ENCODE measurements at places on chromosomes 7 and 10.
A peak's percentile ranks its signal among the peaks of the same experiment; 100 is the strongest.

GRCh38 chr7:23350466-23350865 is 51.3 kb downstream of the MALSU1 start:
- DNase-seq: no peak

- DNase-seq: no peak
Measured at GRCh38 chr7:137718355-137718754, 128.4 kb downstream of the DGKI start.

- no peak for DNase-seq
Measured at GRCh38 chr7:141234335-141235105, 160.7 kb downstream of the TMEM178B start.

- no peak for DNase-seq
Measured at GRCh38 chr7:107920048-107920772, 29.2 kb downstream of the DLD start.

DNA sequence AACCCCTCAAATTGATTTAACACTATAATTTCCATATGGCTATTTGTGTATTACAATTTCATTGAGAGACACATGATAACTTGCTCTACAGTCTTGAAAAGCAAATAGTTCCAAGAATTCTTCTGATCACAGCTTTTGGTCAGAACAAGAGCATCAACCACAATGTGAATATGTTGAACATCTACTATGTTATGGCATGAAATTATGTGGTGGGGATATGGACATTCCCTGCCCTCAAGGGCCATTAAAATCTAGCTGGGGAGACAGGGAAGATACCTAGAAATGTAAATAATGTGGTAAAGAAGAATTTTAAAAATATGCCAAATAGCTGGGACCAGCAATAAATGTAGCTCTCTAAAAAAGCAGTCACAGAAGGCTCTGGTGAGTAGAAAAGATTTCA is 262.2 kb downstream of the FZD1 start:
- DNase-seq: no peak

- DNase-seq: no peak
Measured at GRCh38 chr10:60384708-60385398, 4.8 kb downstream of the ANK3 start.

- no peak for DNase-seq
Measured at GRCh38 chr7:13093160-13093559, 405.7 kb downstream of the ARL4A start.

DNA sequence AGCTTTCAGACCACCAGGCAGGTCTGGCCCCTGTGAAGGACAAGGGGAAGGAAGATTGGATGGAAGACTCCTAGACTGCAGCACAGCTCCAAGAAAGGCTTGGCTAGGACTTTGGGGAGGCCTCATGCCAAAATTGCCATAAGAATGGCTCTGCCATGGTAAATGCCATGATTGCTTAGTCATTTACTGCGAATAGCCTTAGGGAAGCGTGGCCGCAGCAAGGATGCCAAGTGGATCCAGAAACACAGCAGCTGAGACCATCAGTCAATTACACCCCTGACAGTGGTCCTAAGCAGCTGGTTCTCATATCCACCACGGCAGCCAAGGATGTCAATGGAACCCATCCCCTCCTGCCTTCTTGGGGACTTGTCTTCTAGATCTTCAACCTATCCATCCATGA is 88.2 kb upstream of the AUTS2 start:
- DNase-seq: no peak

GRCh38 chr7:136066304-136067143 is 89.4 kb upstream of the MTPN start:
- no peak for DNase-seq

DNA sequence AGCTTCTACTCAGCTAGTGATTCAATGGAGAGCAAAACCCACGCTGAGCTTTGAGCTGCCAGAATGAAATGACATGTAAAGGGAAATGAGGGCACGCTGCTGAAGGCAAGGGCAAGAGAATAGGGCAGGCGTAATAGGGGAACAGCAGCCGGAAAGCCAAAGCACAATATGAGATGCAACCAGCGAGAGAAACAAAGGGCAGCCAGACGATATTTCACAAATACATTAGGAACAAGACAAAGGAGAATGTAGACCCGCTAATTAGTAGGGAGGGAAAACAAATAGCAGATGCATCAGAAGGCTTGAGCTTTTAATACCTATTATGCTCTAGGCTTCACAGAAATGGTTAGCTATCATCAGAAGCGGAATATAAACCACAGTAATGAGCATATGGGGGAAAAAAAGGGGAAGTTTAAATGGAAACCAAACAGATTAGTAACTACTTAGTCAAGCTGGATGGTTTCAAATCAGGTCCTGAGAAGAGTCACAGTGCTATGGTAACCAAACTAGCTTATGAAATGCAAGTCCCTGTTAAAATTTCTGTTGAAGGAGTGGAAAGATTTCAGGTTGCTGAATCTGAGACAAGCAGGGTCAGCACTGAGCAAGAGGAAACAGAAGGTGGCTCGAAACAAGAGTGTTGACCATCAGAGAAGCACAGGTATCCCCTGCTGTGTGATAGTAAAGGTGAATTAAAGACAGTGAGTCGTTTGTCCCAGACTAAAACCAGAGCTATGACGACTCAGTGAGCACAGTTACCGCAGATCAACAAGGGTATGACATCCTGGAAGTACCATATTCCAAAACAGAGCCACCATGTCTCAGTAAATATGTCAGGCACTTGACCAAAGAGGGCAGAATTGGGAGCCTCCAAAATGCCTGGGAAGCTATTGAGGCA is 496.9 kb upstream of the CELF2 start:
- peak; percentile 39 for DNase-seq

DNA sequence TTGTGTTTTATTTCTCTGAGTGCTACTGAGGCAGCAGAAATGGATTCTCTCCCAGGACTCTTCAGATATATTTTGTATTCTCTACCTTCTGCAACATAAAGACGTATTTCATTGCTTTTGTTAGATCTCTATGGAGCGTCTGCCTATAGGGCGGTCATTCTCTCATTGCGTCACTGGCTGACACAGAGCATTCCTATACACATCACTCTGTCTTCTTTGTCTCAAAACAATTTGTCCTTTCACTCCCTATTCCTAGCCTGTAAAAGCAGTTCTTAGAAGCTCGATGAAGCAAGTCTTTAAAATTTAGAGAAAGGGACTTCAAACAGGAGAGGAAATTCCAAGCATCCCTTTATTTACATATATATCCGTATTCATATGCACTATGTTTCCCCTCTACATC is 120.6 kb downstream of the CPED1 start:
- no peak for DNase-seq

GRCh38 chr10:92690211-92690914 is 608 bp downstream of the HHEX start:
- DNase-seq: no peak

DNA sequence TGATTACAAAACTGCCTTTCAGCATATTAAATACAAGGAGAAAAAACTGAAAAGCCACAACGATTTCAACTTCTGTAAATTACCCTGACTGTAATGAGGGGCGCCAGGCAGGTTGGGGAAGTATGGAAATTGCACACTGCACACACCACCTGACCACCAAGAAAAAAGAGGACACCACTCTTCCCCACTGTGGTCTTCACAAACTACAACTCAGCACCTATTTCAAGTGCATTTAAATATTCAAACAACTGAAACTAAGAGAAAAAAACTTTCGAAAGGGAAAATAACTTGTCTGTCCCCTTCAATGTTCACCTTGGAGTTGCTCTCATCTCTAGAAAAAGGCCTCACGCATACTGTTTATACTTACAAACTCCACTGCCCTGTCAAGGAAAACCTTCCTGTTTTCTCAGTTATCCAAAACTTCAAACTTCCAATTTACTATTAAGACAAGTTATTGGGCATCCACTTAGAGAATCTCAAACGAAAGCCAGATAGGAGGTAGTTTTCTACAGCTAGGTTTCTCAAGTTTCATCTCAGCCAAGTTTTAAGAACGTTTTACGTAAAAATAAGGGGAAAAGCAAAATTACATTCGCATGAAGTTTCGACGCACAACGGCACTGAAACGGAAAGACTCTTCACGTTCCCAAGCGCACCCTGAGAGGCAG is 1.4 kb downstream of the LARP4B start:
- peak; percentile 58 for DNase-seq

DNA sequence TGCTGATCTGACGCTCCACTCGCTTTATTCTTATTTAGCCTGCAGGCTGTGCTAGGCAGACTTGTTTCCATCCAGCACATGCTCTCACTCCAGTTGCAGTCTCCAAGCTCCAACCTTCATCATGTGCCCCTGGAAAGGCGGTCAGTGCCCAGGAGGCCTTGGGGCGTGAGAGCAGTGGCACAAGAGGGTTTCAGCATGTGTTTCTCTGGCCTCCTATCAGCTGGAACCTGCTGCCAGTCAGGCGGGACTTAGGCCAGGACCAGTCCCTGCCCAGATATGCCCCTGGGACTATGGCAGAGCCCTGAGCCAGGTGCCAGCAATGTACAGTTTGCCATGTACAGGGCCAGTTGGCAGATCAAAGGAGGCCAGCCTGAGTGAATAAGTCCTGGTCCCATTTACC is 330.2 kb upstream of the FZD1 start:
- no peak for DNase-seq

DNA sequence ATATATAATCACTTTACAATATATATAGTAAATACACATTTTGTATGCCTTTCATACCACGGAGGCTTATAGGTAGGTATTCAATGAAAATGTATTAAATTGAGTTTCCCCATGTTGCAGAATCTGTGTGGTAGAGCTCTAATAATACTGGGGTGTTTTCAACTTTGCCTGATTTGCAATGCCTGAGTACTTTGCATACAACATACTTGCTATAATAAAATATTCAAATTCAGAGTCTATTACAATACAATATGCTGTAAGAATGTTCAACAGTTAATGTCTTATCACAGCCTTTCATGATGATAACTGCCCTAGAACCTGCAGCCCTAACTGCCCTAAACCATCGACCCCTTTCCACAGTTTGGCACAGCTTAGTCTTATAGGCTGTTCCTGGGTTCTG is 114.6 kb downstream of the DGKI start:
- DNase-seq: no peak

- no peak for DNase-seq
Measured at GRCh38 chr10:84876116-84876999, 548.0 kb downstream of the CCSER2 start.

Measured in GM12864 (cell line).